ENCODE measurements at places on chromosomes 5 and 9.

DNA sequence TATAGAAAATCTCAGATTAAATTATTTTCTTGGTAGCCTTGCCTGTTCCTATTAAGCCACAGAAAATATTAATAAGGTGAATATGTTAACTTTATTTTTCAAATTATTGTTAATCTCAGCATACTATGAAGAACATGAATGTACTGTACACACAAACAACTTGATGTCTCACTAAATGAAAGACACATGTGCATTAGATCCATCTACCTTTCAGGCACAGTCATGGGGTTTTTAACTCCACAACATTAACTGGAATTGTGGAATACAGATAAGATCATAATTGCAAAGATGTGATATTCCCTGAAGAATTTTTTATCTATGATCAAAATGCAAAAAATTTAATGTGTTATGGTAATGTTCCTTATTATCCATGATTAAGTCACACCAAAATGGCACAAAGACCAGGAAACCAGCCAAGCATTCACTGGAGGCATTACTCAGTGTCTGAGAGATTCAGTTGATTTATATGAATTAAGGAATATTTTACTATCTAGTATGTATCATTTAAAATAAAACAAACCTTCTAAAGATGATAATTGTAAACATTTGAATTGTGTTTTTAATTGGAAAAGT lies 150.0 kb upstream of the VCAN start:
- DNase-seq: no peak

GRCh38 chr9:126497660-126498275 lies 116.0 kb upstream of the LMX1B start:
- DNase-seq: no peak

DNA sequence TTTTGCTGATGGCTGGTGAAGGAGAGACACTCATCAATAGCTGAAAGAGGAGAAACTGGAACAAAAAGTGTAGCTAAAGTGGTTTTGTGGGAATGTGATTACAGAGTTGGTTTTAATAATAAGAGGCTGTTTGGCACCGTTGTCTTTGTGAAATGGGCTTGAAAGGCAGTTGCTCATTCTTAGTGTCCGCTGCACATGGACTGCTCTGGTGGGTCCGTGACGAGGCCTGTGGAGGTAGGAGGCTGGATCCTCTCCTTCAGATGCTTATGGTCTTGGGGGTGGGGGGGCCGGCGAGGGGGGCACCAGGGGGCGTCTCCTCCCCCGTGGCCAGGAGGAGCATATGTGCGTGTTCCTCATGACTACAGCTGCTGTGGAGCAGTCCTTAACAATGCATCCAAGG lies 29.8 kb downstream of the FUBP3 start:
- no peak for DNase-seq

GRCh38 chr9:89626741-89627265 lies 22.0 kb downstream of the GADD45G start:
- no peak for DNase-seq

All from stimulated activated CD4-positive, alpha-beta T cell treated with anti-CD3 and anti-CD28 coated beads, Interleukin-4, amount 100 ng/mL, for 4 hours (primary cell).